ENCODE measurements at places on chromosomes 4 and X.

DNA sequence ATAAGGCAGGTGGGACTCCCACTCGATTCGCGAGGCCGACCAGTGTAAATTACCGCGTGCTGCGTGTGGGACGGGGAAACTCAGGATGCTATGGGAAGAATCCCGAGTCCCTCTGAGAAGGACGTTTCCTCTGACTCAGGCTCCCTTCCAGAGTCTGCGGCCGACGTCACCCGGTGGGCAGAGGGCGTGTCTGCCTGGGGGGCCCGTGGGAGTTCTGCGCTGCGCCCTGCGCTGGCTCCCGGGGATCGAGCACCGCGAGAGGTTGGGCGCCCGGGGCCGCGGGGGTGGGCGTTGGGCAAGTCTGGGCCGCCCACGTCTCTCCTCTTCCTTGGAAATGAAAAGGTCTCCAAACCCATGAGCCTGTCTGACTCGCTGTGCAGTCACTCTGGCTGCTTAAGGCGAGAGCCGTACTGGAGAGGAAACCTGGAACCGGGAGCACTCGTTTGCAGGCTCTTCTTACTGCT is 568 bp downstream of the NIPAL1 start:
- H3K27me3 ChIP-seq: no peaks in the 10 kb centered on the region
- no peak for DNase-seq
- peaks cover 18% of the 10 kb centered on the region for H3K4me1 ChIP-seq
- H3K36me3 ChIP-seq: no peaks in the 10 kb centered on the region

DNA sequence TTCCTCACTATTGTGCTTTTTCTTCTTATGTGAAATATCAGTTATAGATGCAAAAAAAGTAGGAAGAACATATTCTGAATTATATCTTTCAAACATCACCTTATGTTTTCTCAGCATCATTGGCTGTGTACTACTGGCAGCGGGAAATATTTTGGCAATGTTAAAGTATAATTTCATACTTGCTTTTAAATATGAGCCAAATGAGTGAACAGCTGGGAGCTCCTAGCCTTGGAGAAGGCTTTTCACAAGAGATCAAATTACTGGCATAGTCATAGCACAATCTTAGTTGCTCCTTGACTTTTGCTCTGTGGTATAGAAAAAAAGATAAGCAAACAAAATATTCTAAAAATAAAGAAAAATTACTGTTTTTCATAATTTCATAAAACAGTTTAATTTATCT is 1575.8 kb upstream of the PABPC4L start:
- no peak for DNase-seq
- H3K36me3 ChIP-seq: no peaks in the 10 kb centered on the region
- H3K4me1 ChIP-seq: no peaks in the 10 kb centered on the region
- H3K27ac ChIP-seq: no peak overlapping the region
- no peaks in the 10 kb centered on the region for H3K27me3 ChIP-seq

- no peak for DNase-seq
- no peaks in the 10 kb centered on the region for H3K27me3 ChIP-seq
- H3K36me3 ChIP-seq: no peaks in the 10 kb centered on the region
- H3K4me3 ChIP-seq: no peak overlapping the region
- no peaks in the 10 kb centered on the region for H3K4me1 ChIP-seq
Measured at GRCh38 chrX:77755561-77755960, 30.5 kb downstream of the ATRX start.

GRCh38 chrX:71619193-71619592 is 882 bp upstream of the CXCR3 start:
- no peak overlapping the region for H3K27ac ChIP-seq
- no peak overlapping the region for H3K4me3 ChIP-seq
- DNase-seq: no peak
- no peaks in the 10 kb centered on the region for H3K27me3 ChIP-seq
